ENCODE measurements at places on chromosomes 2 and 18. TPM values are rescaled to one million over a fixed set of nuclear protein-coding genes. Genes with fewer than 3 reads are reported as not detected.

DNA sequence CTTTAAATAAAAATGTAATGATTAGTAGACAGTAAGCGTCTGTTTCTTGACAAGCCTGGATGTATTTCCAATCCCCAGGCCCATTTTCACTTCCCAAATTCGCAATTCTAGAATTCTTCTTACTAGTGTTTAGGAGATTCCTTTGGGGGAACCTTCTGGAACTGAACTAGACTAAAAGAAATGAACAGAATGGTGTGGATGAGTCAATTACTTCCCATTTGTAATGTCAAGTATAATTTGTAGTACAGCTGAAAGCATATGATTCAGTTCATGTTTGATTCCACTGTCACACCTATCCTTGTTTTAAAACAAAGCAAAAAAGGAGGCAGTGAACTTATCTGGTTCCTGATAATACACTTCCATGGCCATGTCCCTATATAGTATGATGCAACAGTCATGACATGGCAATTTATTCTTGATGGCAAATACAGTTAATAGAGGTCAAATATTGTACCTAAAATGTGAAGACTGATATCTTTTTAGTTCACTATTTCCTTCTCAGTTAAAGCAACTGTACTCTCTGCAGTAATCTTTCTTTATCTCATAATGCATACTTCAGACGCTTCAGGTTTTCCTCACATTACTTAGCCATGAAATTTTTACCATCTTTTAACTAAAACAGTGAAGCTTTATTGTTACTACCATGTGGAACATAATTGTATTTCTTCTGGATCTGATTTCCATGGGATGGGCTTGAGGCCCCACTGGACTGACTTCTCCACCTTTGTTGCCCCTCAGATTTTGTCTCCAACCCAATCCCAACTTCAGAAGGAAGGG, 2.0 kb downstream of the IDH1 start:
- no peak for DNase-seq

GRCh38 chr18:14941256-14941655, 193.3 kb downstream of the ANKRD30B start:
- no peak for DNase-seq

DNA sequence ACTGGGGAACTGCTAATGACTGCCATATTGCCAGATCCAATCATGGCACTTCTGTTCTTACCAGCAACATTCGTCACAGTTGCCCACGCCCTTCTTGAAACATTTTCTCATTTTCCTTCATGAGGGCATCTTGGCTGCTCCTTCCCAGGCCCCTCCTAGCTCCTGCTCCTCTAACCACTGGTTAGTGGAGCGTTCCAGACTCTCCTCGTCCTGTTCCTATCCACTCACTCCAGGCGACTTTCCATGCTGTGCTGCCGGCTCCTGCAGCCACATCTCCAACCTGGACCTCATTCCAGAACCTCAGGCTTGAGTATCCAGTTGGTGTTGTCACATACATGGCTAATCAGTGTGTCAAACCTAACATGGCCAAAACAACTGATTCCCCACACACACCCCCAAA, 1.3 kb upstream of the ADI1 start:
- DNase-seq: no peak

DNA sequence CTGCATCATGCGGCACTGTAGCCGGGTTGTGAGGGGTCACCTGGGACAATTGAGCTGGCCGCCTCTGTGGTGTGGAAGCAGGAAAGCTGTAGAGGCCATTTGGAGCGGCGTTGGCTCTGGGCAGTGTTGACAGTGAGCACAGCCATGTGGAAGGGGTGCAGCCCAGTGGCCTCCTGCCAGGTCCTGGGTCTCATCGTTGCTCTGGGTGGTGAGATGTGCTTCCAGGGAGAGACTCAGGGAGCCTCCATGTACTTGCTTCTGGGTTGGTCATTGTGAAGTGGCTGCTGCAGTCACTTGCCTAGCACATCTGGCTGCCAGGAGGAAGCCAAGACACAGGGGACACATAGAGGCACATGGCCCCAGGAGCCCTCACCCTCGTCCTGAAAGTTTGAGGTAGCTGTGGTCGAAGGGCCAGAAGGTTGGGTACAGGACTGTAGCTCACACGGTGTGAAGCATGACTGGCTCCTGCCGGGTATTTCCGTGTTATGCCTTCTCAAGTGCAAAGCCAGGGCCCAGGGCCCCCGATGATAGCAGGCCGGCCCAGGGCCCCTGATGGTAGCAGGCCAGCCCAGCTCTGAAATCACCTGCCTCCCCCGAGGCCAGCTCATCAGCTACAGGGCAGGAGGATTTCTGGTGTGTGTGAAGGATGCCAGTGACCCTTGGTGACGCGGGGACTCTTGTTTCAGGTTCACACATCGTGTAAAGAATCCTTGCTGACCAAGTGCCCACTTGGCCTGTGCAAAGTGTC, 82.6 kb downstream of the DGKD start:
- no peak for DNase-seq

DNA sequence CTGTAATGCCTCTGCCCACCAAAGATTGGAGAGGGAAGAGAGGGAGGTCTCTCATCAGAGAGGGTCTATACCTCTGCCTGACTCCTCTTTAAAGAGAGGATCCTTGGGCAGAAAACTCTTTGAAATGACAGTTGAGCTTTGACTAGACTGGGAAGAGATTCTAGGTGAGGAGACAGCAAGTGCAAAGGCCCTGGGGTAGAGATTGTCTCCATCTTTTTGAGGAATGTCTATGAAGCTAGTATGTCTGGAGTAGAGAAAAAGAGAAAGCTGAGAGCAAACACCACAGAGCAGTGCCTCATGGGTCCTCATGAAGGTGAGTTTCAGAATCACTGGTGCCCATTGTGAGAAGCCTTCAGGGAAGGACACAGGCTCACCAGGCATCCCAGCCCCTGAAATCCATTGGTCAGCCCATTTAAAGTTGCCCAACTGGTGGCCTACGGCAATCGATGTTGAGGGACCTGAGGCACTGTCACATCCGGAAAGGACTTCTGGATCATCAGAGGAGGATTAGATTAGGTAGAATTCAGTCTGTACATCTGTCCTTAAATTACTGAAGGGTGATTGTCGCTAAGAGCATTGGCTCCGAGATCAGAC, 31.5 kb downstream of the LBH start:
- no peak for DNase-seq

DNA sequence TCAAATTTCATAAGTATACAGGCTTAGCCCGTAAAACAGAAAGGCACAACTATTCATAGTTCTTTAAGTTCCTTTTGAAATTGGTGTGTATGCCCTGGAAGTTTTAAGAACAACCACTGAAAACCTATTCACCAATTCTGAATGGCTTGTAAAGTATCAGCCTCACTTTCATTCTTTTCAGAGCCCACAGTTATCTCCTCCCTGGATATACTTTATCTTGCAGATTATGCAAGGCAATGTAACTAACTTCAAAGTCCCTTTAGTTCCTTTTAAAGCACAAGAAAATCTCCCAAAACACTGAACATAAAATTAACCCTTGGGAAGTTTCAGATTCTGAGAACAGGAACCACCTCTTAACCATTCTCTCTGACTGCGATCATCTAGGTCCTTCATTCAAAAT, 1.1 kb downstream of the STRN start:
- DNase-seq: no peak

- DNase-seq: no peak
Measured at GRCh38 chr2:46849721-46850556, 65.7 kb downstream of the MCFD2 start.

DNA sequence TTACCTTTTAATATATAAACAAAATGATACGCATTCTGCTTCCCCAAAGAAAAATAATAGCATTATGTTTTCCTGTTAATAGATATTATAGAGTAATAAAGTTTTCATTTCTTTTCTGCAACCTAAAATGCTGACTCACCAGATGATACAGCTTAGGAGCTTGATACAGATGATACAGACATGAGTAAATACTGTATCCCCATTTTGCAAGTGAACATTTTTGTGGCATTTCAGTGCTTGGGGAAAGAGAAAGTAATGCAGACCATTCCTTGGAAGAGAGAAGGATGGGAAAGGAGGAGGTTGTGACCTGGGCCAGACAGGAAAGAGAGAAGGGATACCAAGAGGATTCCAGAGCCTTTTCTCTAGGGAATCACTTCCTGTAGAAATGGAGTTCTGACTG, 97.5 kb upstream of the FSHR start:
- no peak for DNase-seq

Gene APCDD1
- not detected for total RNA-seq

Data from activated CD8-positive, alpha-beta T cell treated with anti-CD3 and anti-CD28 coated beads for 36 hours (primary cell).